Mesenteric fat pad (tissue), 1 donor: ENCODE measurements at places on chromosomes 4 and X. TPM values are rescaled to one million over a fixed set of nuclear protein-coding genes. Genes with fewer than 3 reads are reported as not detected.

DNA sequence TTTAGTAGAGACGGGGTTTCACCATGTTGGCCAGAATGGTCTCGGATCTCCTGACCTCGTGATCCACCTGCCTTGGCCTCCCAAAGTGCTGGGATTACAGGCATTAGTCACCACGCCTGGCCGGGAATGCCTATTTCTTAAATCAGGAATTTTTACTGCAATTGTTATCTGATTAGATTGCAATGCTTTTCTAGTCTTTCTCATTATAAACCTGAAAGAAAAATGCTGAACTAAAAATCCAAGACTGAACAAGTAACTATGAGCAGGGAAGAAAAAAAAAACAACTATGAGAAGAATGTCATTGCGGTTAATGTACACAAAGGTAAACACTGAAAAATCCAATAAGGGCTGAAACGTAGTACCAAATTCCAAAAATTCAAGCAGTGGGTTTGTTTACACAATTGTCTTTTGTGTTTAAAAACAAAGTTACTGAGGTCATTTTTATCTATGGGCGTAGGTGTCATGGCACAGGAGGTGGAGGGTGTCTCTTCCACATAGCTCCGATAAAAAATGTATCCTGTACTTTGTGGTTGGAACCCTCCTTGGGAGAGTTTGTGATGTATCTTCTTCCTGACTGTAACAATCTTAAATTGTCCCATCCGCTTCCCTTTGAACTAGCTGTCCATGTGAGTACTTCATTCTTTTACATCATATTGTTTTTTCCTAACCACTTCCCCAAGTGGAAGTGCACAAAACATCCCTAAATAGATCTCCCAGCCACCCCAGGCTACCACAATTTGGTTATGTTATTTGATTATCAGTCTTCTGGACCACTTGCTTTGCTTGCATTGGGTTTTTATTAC, 11.1 kb upstream of the TMEM156 start:
- no peak for DNase-seq

GRCh38 chrX:28599957-28600356, 12.7 kb downstream of the IL1RAPL1 start:
- no peak for DNase-seq

DNA sequence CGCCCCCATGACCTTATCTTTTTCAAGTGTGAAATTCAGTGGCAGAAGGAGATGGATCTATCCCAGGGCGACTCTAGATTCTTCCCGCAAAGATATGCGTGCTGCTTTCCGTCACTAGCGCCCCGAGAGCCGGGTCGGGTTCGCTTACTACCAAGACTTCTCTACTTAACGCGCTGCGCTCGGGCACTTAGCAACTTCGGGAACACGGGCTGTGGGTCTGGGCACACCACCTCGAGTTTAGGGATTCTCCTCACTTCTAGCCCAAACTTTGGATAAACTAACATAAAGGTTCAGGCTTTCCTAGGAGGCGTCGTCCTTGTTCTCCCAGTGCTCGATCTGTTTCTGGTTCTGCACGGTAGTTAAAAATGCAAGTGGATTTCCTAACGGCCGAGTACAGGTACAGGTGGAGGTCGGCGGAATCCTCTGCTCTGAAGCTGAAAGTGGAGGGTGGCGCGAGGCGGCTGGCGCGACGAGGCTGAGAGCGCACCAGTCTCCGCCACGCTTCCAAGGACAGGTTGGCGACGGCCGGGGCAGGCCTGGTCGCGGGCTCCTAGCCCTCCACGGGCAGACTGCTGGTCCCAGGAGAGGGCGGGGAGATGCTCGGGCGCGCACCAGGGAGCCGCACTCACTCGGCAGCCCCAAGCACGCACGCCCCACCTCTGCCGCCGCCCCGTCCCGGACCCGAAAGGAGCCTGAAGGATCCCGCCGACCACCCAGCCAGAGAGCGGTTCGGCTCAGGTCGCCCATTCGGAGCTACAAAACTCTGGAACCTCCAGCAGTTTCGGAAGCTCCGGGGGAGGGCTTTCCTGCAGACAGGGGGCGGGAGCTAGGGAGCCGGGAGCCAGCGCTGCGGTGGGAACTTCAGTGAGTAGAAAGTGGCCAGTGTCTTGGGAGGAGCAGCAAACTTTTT, 100.8 kb upstream of the TENM3 start:
- DNase-seq = no peak

GRCh38 chrX:144253356-144253755, 369.5 kb downstream of the UBE2NL start:
- no peak for DNase-seq

WAS gene
- total RNA-seq = 22.0 TPM

MAPK10 gene
- total RNA-seq = 38.9 TPM
